CD4-positive, alpha-beta T cell treated with Interleukin-4 for 4 hours (primary cell): ENCODE measurements at places on chromosomes 16 and 17.

DNA sequence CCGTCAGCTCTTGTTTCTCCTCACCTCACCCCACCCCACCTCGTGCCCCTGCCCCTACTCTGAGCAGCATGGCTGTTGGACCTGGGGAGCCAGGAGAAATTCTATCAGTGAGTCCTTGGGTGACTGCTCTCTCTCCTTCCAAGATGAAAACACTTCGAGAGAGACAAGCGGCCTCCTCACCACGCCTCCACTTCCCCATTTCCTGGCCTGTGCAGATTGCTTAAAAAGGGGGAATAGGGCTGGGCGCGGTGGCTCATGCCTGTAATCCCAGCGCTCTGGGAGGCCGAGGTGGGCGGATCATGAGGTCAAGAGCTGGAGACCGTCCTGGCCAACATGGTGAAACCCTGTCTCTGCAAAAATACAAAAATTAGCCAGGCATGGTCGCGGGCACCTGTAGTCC is 9.5 kb downstream of the DLX4 start:
- no peak for DNase-seq

DNA sequence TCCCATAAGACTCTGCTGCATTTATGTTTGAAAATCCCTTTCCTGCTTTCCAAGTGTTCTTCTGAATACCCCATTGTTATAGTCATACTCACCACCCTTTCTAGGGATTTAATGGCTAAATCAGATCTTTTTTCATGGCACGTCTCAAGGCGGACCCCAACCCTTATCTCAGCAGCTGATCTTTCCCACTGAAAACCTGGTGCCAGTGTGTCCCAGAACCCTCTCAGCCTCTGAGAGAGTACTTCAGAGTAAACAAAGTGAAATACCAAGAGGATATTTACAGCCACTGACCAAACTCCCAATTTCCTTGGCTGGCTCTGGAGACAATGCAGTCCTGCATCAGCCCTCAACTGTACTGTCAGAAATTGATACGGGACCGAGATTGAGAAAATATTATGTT is 101.7 kb downstream of the TMEM100 start:
- DNase-seq: no peak

- DNase-seq: no peak
Measured at GRCh38 chr16:57624044-57624688, 4.3 kb upstream of the ADGRG1 start.

- no peak for DNase-seq
Measured at GRCh38 chr16:1109648-1110047, 13.6 kb upstream of the C1QTNF8 start.

- DNase-seq: no peak
Measured at GRCh38 chr17:13568582-13569397, 32.9 kb downstream of the HS3ST3A1 start.

- DNase-seq: no peak
Measured at GRCh38 chr17:48102043-48102750, 919 bp upstream of the CBX1 start.

- no peak for DNase-seq
Measured at GRCh38 chr17:37516127-37516571, 26.5 kb downstream of the DUSP14 start.

- no peak for DNase-seq
Measured at GRCh38 chr17:45115871-45116270, 16.4 kb downstream of the PLCD3 start.

DNA sequence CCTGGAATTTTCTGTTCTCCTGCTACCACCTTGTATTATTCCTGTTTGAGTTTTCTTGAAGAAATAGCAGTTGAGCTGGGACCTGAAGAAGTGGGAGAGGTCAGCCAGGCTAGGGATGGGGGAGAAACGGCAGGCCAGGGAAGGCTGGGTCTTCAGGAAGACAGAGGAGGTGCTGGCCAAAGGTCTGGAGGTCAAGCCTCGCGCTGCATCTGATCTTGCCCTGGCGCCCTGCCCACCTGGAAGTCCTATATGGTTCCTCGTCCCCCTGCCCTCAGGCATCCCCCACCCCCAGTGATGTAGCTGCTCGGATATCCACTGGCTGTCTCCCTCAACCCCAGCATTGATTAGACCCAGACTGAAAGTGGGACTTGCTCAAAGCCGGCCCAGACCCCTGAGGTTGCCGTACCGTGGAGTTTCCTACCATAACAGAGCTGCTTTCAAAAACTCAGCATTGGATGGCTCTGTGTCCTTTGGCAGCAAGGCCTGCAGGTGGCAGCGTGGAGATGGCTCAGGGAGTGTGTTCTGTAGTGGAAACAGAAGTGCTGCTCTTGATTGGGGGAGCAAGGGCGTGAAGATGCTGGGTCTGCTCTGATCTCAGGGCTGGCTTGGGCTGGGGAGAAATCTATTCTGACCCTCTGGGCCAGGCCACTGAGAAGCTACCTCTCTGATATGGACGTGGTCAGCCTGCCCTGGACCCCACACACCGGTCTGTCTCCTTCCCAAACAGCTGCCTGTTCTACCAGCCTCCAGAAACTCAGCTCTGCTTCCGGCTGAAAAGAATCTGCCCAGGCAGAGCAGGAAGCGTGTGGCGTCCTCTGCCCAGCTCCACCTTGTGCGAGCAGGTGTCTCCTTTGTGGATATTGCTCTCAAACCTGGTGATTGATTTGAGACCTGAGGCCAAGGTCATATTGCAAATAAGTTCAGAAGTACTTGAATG is 107.0 kb upstream of the CACNG5 start:
- DNase-seq: peak; percentile 19

- DNase-seq: no peak
Measured at GRCh38 chr17:75006653-75007052, 5.8 kb upstream of the MRPL58 start.

GRCh38 chr17:29614349-29615047 is 8.2 kb downstream of the CORO6 start:
- no peak for DNase-seq

- DNase-seq: no peak
Measured at GRCh38 chr16:1197237-1197866, 27.7 kb downstream of the TPSG1 start.

DNA sequence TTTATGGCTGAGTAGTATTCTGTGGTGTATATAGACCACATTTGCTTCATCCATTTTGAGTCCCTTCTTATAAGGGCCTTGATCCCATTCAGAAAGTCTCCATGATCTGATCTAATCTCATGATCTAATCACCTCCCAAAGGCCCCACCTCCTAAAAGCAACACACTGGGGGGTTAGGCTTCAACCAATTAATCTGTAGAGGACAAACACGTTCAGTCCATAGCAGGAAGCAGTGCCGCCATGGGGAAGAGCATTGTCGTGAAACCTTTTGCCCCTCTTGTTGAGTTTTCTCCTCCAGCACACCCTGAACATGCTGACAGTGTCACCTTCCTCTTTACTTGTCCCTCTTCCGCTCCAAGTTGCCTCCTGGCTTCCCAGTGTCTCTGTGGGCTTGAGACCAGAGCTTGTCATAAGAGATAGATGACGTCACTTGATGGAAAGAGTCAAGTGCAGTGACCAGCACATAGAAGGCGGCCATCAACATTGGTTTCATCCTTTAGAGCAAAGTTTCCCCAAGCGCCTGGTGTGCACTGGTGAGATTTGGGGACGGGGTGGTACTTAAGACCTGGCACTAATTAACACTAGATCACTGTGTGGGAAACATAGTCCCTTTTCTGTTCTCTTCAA is 74.1 kb downstream of the PRKCB start:
- no peak for DNase-seq

DNA sequence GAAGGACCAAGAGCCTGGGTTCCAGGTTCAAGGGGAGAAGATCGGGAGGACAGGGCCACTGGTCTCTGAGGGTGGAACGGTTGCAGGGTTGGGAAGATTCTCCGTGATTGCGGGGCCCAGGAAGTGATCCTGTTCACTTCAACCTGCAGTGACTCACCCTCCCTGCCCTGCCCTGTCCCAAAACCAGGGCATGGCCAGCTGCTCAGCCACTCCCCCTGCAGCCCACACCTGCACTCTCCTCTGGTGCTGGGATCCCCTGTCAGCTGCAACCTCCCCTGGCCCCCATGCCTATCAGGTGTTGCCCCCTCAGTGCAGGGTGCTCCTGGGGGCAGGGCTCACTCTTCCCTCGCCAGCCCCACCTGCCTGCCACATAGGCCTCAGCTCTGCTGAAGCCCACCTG is 1.1 kb downstream of the RUNDC3A start:
- DNase-seq: no peak

- DNase-seq: no peak
Measured at GRCh38 chr16:314795-315299, 31.9 kb downstream of the PDIA2 start.

GRCh38 chr17:57296231-57296630 is 39.9 kb downstream of the MSI2 start:
- DNase-seq: no peak

DNA sequence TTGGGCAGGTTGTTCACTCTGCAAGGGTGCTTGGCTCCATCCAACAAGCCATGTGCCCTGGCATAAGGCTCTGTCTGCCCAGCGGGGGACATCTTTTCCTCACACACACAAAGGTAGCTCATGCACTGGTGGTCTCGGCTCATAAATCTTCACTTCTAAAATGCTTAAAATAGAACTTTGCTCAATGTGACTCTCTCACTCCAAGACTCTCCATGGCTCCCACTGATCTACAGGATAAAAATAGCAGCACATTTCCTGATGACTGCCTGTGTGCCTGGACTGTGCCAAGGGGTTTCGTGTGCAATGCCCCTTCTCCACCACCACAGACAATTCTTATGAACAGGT is 15.1 kb upstream of the CIBAR2 start:
- no peak for DNase-seq

GRCh38 chr17:68310152-68310551 is 18.9 kb downstream of the ARSG start:
- peak; percentile 64 for DNase-seq

DNA sequence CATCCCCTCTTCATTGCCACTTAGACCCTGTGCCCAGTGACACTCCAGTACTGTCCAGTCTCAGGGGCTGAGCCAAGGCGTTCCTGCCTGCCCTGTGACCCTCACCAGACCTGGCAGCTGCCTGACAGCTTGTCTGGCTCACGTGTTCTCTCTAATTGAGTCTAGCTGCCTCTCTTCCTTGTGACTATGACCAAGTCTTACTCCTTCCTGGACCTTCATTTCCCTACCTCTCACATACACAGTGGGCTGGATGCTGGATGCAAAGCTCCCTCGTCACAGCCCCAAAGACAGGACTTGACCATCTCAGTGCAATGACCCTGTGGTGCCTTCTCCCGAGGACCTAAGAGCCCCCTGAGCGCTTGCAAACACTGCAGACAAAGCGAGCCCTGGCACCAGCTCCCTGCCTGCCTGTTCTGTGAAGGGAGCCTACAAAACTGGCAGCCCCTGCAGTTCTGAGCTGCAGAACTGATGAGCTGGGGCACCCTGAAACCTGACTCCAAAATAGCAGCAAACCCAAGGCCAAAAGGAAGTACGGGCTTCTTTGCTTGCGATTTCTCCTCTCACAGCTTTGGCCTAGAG is 1.7 kb downstream of the DEXI start:
- no peak for DNase-seq

DNA sequence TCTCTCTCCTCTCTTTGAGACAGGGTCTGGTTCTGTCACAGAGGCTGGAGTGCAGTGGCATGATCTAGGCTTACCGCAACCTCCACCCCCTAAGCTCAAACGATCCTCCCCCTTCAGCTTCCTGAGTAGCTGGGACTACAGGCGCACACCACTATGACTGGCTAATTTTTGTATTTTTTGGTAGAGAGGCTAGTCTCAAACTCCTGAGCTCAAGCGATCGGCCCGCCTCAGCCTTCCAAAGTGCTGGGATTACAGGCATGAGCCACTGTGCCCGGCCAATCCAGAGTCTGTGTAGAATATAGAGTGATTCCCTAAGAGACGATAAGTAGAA is 65.8 kb upstream of the RPH3AL start:
- DNase-seq: peak; percentile 63

- DNase-seq: no peak
Measured at GRCh38 chr17:63364387-63364786, 81.7 kb downstream of the CYB561 start.

DNA sequence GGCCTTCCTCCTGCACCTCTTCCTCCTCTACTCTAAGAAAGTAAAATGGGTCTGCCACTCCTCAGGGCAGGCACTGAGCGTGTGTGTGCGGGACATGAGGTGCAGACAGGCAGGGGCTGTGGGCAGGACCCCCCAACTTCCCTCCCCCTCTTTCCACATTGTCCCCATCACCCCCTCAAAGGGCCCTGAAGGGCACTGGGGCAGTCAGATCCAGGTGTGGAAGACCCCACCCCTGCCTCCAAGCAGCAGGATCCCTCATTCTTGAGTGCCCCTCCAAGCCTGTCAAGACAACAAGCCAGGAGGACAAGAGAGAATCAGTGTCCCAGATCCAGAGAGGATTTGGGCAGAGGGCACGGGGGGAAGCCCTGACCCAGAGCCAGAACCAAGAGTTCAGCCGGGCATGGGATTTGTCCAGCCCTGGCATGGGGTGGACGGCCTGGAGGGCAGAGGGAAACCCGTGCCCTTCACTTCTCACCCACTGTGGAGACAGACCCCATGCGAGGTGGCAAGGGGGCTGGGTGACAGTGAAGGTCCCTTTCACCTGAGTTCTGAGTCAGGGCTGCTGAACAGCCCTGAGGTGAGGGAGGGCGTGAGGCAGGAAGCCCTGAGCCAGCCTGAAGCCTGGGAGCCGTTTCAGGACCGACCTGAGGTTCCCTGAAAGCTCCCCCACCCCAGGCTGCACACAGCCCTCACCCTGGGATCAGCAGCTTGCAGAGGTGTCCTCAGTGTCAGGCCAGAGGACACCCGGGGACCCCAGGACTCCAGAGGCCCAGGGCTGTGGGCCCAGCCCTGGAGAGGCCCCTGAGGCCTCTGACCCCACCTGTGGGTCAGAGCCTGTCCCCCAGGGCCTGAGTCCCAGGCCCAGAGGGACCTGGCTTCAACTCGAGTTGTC is 45.8 kb downstream of the USP22 start:
- DNase-seq: no peak

- DNase-seq: no peak
Measured at GRCh38 chr16:55906123-55906522, 30.9 kb upstream of the CES5A start.

DNA sequence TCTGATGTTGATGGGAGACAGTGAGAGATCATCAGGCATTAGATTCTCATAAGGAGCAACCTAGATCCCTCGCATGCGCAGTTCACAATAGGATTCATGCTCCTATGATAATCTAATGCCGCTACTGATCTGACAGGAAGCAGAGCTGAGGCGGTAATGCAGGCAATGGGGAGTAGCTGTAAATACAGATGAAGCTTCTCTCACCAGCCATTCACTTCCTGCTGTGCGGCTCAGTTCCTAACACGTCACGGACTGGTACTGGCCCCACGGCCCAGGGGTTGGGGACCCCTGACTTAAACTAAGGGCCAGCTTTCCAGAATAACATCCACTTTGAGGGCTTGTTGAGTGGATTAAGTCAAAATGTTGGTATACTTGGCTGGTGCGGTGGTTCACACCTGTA is 2.6 kb upstream of the TMEM219 start:
- DNase-seq: no peak

GRCh38 chr17:836151-836550 is 54.0 kb downstream of the MRM3 start:
- no peak for DNase-seq

- no peak for DNase-seq
Measured at GRCh38 chr17:42681976-42682721, at the start of gene CNTNAP1. TSS of gene CNTNAP1 (plus strand) at chr17:42682531. CDS start at chr17:42682830, 299 bp downstream.

GRCh38 chr17:79919164-79919585 is 79.9 kb upstream of the CBX4 start:
- DNase-seq: no peak
